ENCODE measurements at places on chromosomes 7 and 10.

DNA sequence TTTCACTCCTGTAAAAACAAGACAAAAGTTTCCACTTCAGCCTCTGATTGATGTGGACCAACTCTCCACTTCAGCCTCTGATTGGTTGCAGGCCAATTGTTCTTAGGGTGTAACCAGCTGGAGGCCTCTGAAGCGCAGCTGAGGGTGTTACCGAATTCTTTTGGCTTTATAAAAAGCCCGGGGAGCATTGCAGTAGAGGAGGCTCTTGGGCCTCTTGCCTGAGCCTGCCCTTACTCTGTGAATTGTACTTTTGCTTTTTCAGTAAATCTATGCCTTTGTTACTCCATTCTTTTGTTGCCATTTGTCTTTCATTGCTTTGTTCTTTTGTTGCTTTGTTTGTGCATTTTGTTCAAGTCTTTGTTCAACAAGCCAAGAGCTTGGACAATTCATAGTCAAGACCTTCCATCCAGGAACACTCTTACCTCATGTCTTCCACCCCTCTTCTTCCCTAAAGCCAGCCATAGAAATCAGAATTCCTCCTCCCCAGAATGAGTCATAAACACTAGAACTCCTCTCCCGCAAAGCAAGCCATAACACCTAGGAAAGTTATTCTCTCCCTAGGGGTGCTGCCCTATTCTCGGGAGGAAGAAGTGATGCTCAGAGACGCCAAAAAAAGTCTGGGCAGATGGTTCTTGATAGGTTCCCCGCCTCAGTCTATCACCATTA, 53.5 kb upstream of the ARMC3 start:
- DNase-seq = no peak

DNA sequence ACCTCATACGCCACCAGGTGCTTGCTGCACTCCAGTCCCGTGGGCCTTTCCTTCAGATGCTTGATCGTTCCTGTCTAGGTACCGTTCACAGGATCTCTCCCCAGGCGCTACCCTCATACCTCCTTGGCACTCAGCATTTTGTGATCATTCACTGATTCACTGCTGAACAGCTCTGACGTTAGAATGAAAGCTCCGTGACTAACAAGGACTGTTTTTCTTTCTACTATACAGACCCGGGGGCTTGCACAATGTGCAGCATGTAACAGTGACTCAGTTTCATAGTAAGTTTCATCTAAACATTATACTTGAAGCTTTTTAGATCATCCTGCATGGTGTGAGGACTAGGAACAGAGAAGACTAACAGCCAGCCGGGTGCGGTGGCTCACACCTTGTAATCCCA, 20.6 kb downstream of the KIN start:
- no peak for DNase-seq

- no peak for DNase-seq
Measured at GRCh38 chr7:137282043-137282442, 61.5 kb downstream of the PTN start.

DNA sequence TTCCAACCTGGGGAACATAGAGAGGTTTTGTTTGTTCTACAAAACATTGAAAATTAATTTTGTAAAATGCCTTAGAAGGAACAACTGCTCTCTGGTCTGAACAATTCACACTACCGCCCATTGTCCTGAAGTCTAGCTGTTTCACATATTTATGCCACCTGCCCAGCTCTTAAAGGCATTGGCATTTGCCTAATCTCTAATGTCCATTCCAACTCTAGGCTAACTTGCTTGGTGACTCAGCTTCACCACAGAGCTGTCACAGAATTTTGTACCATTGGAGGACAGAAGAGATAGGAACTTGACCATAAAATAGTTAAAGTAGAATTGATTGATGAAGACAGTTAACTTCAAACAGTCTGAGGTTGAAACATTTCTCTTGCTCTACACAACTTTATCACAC, 53.5 kb upstream of the PPP1R17 start:
- DNase-seq = no peak

- no peak for DNase-seq
Measured at GRCh38 chr10:78923647-78924318, 145.0 kb upstream of the ZMIZ1 start.

GRCh38 chr10:22003964-22004281, 393 bp upstream of the DNAJC1 start:
- no peak for DNase-seq

GRCh38 chr7:16619979-16620408, 25.6 kb downstream of the ANKMY2 start:
- no peak for DNase-seq

- no peak for DNase-seq
Measured at GRCh38 chr10:5229019-5229418, 32.4 kb downstream of the AKR1C4 start.

- no peak for DNase-seq
Measured at GRCh38 chr10:11698691-11699549, 43.3 kb upstream of the ECHDC3 start.

DNA sequence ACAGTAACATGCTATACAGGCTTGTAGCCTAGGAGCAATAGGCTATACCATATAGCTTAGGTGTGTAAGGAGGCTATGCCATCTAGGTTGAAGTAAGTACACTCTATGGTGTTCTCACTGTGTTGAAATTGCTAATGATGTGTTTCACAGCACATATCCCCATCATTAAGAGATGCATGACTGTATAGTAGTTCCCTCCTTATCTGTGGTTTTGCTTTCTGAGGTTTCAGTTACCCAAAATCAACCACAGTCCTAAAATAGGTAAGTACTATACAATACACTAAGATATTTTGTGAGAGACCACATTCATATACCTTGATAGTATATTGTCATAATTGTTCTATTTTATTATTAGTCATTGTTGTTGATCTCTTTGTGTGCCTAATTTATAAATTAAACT, 12.7 kb downstream of the FZD1 start:
- DNase-seq = no peak

- no peak for DNase-seq
Measured at GRCh38 chr7:4067476-4067760, 614.7 kb upstream of the FOXK1 start.

GRCh38 chr7:28190077-28190710, 9.6 kb upstream of the JAZF1 start:
- DNase-seq = no peak

DNA sequence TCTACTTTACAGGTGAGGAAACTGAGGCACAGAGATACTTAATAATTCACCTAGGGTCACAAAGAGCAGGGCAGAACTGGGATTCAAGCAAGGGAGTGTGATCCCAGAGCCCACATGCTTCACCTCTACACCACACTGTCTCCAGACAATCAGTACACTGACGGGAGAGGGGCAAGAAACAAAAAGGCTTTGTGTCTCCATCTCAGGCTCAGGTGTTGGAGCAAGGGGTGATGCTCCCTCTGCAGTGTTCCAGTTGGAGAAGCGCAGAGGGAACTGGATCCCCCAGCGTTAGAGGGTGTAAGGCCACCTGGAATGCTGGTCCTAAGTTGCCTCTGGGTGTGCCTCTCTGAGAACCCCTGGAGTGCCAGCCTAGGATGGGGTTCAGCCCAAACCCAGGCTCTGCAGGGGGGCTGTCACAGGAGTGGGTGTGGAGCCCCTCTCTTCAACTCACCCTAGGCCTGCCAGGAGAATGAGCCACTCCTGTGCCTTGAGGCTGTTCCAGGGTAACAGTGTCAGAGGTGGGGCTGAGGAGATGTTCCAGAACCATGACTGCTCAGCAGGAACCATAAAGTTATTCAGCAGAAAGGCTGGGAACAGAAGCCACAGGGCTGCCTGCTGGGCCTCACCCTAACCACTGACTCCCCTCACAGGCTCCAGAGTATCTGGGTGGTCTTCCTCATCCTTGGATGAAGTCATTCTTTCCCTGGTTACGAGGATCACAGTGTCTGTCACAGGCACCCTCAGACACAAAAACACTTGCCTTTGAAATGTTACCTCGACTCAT, 5.5 kb downstream of the RBP4 start:
- DNase-seq = no peak

DNA sequence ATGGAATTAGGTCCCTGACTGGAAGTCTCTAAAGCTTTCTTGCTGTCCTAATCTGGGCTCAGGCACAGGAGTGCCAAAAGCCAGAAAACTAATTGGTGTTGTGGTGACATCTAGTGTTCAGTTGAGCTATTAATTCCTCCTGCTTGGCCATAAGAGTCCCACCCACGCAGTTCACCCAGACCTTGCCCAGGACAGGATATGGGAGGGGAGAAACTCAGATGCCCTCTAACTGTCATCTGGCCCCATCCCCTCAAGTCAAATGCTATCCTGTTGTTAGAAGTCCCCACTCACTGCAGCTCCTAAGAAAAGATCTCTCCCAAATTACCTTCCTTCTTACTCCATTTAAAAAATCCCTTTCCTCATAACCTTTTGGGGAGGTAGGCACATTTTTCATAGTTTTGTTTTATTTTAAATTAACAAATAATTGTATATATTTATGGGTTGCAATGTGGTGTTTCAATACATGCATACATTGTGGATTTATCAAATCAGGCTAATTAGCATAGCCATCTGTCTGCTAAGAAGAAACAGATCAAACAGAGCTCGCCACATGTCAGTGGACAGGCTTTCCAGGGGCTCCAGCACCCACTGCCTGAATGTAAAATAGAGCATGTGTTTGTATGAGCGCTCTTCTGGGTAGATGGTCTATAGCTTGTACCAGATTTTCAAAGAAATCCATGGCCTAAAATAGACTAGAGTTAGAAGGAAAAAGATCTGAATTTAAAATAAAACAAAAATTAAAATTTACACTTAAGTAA, 84.0 kb downstream of the GSAP start:
- DNase-seq = peak; percentile 58

DNA sequence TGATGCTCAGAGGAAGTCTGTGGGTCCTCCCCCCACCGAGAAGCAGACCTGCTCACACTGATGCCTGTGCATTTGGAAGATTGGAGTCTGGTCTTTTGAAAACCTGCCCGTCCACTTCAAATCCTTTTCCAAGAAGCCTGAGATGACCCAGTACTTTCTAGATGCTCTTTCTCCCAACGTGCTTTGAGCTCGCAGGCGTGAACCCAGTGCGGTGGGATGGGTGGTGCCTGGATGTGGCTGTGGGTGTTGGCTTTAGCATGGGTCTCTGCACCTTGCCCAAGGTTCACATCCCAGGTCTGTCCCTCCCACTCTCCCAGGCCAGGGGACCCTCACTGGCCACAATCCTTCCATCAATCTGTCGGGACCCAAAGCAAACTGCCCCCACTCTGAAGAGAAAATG, 170.2 kb downstream of the ADARB2 start:
- DNase-seq = no peak

DNA sequence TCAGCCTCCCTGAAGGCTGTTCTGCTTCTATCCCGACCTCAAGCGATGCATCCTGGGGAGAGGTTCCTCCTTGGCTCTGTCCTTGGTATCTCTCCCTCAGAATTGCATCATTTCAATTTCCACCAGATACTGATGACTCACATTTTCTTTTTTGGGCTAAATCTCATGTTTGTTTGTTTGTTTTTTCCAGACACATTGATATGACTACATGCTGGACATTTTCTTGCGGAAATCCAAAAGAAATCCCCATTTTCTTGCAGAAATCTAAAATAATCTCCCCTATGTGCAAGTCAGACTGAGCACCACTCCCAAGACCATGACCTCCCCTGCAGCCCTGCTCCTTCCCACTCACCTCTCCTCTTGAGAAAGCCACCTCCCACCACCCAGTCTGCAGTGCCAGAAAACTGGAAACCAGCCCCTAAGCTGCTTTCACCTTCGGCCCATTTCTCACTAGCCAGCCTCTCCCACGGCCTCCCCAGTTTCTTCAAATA, 260.2 kb upstream of the PRKCQ start:
- no peak for DNase-seq

GRCh38 chr10:99551158-99551557, 18.4 kb downstream of the NKX2-3 start:
- DNase-seq = no peak

GRCh38 chr7:132075515-132075914, 500.8 kb downstream of the PLXNA4 start:
- DNase-seq = no peak

DNA sequence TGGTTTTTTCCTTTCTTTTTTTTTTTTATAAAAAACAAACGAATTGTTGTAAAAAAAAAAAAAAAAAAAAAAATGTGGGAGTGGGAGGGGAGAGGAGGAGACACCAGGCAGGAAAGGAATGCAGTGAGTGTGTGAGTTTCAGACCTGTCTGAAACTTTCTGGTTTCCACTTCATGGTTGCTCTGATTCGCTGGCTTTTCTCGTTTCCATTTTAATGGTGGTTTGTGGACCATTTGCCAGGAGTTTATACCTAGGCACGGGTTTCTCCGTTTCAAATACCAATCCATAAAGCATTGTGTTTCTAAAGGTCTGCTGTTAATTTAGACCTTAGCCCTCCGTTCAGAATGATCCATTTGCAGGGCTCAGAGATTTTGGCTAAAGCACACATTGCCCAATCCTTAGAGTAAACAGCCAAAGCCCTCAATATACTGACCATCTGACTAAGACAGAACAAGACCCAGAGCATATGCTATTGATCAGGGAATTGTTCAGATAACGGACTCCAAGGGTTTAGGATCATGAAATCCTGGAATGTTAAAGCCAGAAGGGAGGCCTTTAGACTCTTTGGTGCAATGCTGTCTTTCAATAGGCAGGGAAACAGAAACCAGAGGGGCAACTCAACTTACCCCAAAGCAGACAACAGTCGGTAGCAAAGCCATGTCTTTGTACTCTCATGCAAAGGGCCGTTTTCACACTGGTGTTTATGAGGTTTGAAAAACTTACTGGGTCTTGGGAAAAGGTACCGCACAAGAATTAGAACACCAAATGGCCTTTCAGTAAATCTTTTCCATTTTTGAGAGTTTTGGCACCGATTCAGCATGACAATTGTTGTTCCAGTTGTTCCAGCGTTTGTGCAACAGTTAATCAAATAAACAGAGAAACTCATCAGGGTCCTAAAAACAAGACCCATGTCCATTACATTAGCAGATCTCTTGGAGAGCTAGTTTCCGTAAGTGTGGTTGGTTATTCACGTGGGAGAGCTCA, 94.3 kb upstream of the AGBL3 start:
- DNase-seq = no peak

DNA sequence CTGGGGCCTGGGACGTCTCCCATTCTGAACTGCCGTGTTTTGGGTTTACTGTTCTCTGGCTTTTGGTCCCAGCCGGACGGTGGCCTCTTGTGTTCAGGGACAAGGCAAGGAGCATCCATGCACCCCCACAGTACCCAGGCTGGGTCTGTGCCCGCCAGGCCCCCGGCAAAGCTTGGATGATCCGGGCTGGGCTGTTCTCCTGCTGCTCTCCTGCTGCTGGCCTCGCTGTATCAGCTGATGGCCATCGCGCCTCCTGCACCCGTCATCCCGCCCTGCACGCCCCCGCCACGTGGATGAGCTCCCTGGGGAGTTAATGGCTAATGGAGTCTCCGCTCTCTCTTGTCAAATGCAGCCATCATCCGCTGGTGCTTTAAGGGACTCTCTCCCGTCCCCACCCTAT, 14.9 kb upstream of the PSMG3 start:
- no peak for DNase-seq

DNA sequence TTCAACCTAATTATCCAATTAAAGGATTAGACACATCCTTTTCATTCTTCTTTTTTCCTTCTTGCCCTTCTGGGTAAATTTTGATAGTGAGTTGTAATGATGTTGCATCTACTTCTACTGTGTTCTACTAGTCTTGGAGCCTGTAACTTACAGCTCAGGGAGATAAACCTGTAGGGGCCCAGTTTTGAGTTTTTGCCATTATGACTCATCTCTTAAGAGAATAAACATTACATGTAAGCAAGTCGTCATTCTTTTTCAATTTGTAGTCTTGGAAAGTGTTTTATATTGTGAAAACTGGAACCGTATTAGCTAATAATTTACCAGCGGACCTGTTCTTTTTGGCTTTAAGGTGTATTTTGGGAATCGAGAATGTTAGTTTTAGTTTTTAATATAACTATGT, 89.7 kb upstream of the RPA3 start:
- DNase-seq = no peak
